ENCODE measurements at places on chromosomes 1 and 21.
A peak's percentile ranks its signal among the peaks of the same experiment; 100 is the strongest.

- ATAC-seq = no peak
These were observed 16.1 kb upstream of the S100A7 start for GRCh38 chr1:153476491-153477093.

GRCh38 chr21:14890141-14890540, 174.7 kb downstream of the NRIP1 start:
- no peak for ATAC-seq

DNA sequence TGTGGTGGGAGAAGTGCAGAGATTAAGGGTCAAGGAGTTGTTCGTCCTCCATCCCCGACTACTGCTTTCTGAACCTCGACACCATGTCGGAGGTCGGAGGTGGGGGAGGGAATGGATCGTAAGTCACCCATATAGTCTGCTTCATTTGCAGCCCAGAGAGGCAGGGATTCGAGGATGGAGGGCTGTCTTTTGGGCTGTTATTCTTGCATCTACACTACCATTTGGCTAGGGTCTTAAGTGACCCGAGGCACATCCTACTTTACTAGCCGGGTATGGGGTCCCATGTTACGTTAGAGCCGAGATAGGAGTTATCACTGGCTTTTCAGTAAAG, 578 bp downstream of the USP21 start:
- ATAC-seq = no peak

DNA sequence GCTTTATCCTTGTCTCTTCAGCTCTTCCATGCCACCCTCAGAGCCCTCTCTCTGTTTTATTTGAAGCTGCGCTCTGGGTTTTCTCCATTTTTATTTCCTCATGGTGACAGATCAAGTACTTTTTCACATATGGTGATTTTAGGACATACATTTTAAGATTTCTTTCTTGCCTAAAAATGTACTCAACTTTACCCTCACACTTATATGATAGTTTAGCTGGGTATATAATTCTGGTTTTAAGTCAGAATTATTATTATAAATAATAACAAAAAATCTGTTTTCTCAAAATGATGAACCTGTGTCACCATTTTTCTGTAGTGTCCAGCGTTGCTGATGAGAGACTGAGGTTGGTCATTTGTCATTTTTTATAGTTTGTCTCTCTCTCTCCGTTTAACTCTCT, 754 bp upstream of the KRTAP10-5 start:
- no peak for ATAC-seq

DNA sequence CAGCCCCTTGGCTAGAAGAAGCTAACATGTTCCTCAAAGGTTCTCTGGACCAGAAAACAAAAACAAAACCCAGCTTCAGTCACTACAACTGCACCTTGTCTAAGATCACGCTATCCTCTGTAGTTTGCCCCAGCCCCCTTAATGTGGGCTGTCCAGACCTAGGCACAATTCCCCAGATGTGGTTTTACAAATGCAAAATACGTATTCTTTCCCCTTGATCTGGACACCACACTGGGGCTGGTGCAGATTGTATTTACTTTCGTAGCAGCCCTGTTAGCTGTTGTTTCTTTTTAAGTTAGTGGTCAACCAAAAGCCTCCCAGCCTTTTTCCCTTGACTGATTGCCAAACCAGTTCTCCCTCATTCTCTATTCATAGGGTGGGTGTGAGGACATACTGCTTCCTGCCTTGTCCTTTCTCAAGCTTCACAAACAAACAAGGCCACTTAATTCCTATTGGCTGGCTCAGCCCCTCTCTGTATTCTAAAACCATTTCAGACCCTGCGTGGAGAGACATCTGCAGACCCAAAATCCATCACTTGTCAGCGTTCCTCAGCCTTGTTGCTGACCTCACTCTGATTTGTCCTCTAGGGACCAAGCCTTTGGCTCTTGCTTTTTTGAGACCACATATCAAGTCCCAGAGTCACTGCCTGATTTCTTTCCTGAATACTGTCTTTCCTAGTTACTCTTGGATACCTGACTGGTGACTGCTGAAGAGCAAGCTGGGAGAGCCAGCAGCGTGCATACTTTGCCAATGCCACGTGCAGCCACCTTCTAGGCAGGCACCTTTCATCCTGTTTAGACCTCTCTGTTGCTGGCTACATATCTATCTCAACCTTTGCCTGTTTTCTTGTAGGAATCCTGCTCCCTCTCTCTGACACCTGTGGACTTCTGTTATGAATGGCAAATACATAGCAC, 96.4 kb upstream of the RAB3GAP2 start:
- ATAC-seq = no peak

- peak; percentile 94 for ATAC-seq
These were observed 8.6 kb upstream of the ATP5PO start for GRCh38 chr21:33924079-33924765.

- ATAC-seq = no peak
These were observed 10.5 kb upstream of the BACH1 start for GRCh38 chr21:29288239-29288638.

DNA sequence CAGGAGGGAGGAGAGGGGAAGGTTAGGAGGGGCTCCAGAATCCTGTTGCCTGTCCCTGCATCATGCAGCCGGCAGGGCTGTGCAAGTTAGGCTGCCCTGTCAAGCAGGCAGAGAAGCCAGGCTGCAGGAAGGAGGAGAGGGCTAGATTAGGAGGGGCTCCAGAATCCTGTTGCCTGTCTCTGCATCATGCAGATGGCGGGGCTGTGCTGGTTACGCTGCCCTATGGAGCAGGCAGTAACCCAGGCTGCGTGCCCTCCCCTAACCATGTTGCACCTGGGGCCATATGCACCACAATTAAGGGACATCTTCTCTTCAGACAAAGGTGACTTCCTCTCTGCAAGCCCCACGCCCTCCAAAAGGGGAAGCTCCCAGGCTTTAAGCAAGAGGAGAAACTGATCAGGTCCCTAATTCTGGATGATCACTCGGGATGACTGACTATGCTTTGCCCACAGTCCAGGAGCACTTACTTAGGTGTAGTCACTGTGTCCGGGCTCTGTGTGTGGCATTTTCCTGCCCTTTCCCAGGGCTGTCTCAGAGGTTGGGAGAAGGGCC, 457.4 kb downstream of the SETD4 start:
- no peak for ATAC-seq

GRCh38 chr1:167121375-167122120, 27.7 kb downstream of the STYXL2 start:
- no peak for ATAC-seq

- no peak for ATAC-seq
These were observed 44.6 kb downstream of the NIBAN1 start for GRCh38 chr1:184929711-184930202.

DNA sequence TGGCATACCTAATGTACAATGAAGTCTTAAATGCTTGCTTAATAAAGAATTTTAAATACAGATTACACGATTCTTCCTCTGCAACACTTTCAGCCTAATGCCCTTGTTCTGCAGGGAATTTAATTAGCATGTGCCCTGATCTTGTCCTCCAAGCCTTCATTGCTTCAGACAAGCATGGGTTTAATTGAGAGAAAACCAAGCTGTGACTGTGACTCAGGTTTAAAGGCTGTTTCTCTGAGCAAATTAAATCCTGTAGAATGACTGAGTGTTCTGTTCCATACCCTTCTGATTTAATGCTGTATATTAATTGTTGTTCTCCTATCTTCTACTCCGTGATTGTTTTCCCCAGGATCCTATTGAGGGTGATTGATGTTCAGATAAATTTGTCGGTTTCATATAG, 269.0 kb upstream of the PRMT6 start:
- no peak for ATAC-seq

- ATAC-seq = no peak
These were observed 12.0 kb downstream of the PRDX6 start for GRCh38 chr1:173489149-173489600.

All from stimulated activated memory B cell treated with anti-CD40 and anti-IgM and Interleukin-4, amounts not matched to agents 10 μg/mL and 1 μg/mL and 100 μg/mL, for 72 hours (primary cell).